CD4-positive, alpha-beta T cell treated with Interleukin-21 for 1 hour (primary cell): ENCODE measurements at places on chromosomes 4 and X.

- no peak for DNase-seq
These were observed 732.4 kb downstream of the FAT4 start for GRCh38 chr4:126047114-126047513.

DNA sequence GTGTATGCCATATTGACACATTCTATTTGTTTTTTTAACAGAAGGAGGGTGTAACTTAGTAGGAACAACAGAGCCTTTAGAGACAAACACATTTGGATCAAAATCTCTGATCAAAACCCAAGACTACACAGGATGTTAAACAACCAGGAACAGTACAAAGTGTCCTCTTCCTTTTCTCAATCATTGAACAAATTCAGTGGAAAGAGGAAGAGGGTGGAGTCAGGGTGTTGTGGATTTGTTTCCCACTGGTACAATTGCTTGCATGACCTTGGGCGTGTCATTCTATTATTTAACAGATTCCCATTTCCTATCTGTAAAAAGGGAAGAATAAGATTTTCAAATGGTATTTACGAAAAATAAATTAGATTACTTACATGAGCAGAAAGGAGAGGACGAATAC lies 1162.8 kb upstream of the PRKX start:
- DNase-seq: no peak

DNA sequence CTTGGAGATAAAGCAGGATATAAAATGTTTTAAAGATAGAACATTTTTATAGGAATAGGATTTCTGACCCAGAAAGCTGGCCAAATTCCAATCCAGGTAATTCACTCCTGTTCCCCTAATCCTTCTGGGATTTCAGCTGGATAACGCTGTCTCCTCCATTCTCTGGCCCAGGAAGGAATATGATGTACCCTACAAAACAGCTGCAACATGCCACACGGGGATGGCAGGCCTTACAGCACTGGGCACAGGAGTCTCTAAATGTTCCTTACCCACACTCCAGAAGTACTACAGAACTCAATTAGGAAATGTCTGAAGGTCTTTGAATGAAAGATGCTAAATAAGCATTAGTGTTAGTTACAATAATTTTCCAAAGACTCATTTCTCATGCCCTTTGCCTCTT lies 15.8 kb downstream of the CAMK2D start:
- no peak for DNase-seq

GRCh38 chrX:129773649-129774458 lies 5.9 kb upstream of the SASH3 start:
- DNase-seq: no peak

GRCh38 chr4:120158046-120158445 lies 91.4 kb upstream of the MAD2L1 start:
- no peak for DNase-seq

DNA sequence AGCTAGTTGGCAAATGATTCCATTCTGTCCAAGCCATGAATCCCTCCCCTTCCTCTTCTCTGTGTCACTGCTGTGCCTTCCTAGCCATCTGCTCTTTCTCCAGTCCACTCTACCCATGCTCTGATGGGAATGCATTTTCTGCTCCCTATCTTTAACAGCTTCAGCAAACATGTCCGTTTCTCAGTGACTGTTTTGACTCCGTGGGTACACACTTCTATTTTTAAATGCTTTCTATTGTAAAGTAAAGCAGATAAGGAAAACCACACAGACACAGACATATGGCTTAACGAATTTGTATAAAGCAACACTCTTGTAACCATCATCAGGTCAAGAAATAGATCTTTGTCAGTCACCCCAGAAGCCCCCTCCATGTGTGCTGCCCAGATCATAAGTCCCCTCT lies 72.4 kb upstream of the KLHL13 start:
- DNase-seq: no peak

DNA sequence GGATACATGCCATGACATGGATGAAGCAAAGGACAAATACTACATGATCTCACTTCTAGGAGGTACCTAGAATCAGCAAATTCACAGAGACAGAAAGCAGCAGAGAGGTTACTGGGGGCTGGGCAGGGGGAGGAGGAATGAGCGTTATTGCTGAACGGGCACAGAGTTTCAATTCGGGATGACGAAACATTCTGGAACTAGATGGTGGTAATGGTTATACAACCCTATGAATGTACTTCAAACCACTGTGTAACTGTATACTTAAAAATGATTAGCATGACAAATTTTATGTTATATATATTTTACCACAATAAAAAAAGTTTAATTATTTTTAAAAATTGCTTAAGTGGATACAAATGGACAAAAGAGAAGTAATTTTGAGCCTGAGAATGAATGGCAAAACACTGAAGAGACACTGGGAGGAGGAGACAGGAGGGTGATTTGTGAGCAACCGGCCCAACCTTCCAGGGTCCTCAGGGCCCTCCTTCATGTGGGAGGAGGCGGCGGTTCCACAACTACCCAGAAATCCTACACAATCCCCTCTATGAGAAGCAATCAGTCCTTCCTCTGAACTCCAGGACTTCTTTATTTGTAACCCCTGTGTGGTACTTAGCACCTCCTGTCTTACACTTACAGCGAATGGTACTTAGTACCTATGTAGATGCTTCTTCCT lies 14.1 kb downstream of the ACSL1 start:
- DNase-seq: no peak

DNA sequence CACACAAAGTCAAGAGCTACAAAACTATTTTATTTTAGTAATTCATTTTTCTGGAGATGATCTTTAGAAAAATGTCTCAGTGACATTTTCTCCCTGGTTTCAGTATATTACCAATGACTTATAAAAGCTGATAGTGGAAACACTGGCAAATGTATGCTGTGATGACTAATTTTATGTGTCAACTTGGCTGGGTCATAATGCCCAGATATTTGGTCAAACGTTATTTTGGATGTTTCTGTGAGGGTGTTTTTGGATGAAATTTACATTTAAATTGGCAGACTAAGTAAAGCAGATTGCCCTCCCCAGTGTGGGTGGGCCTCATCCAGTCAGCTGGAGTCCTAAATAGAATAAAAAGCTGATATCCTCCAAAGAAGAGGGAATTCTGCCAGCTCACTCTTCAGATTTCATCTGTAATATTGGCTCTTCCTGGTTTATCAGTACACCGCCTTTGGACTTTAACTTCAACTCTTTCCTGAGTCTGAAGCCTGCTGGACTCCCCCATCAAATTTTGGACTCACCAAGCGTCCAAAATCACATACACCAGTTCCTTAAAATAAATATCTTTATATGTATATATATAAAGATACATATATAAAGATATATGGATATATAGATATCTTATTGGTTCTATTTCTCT lies 31.2 kb upstream of the RAB40A start:
- DNase-seq: no peak

GRCh38 chrX:109959356-109959871 lies 43.5 kb upstream of the TMEM164 start:
- no peak for DNase-seq

GRCh38 chrX:119887721-119888425 lies 7.8 kb upstream of the AKAP14 start:
- DNase-seq: peak; percentile 66

DNA sequence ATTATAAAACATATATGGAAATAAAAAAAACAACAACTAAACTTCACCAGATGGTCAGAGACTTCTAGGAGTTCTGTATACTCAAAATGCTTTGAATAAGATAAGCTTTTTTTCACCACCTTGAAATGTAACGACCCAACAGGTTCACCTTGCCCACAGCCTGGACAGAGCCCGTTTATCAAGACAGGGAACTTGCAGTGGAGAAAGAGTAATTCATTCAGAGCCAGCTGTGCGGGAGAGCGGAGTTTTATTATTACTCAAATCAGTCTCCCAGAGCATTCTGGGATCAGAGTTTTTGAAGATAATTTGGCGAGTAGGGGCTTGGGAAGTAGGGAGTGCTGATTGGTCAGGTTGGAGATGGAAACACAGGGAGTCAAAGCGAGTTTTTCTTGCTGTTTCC lies 38.5 kb downstream of the AGA start:
- DNase-seq: no peak

DNA sequence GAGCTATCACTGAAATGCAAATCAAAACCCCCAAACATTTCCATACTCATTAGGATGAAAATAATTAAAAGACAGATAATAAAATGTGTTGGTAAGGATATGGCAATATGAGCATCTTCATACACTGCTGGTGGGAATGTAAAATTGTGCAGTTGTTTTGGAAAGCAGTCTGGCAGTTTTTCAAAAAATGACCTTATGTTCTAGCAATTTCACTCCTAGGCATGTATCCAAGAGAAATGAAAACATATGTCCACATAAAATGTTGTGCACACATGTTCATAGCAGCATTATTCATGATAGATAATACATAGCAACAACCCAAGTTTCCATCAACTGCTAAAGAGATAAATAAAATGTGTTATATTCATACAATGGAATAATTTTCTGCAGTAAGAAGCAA lies 14.8 kb upstream of the GPRASP2 start:
- no peak for DNase-seq

DNA sequence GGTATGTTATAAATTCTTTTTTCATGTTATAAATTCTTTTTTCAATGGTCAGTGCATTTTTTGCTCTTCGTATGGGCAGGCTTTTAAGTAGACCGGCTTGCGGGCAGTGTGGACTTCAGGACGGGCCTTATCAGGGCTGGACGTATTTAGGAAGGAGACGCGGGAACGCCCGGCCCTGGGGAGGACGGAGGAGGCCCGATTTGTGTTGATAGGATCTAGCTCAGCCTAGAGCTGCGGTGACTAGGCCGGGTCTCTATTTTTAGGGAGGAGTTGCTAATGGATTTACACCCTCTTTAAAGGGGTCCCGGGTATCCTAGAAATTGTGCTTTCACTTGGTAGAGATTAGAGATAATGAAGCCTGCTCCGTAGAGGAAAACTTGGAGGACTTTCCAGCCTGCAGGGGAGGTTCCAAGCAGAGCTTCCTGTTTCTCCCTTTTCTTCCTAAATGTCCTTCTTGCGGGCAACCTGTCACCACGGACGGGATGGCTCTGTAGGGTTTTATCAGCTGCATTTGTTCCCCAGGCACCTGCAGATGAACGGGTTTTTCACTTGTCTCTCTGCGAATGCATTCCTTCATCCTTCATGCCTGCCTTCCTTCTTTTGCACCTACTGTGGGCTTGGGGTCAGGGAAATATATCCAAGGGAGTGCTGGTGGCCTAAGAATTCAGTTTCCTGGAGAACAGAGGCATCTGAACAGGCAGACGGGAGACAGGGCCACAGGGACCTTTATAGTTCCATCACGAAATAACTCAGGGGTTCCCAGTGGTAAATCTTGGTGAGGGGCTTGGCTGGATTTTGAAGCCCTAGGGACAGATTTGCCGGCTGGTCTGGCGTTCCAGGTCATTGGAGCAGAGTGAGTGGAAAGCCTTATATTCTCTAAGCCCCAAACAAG lies 1.4 kb downstream of the CD99 start:
- DNase-seq: peak; percentile 14

- no peak for DNase-seq
These were observed 37.0 kb upstream of the FGF13 start for GRCh38 chrX:138748480-138748879.

GRCh38 chr4:117549524-117549923 lies 464.1 kb upstream of the TRAM1L1 start:
- DNase-seq: no peak
